ENCODE measurements at places on chromosomes 12 and 14.
A peak's percentile ranks its signal among the peaks of the same experiment; 100 is the strongest.

GRCh38 chr12:121085069-121085468, 46.0 kb upstream of the OASL start:
- no peak for DNase-seq

GRCh38 chr12:66623455-66623854, 55.4 kb downstream of the GRIP1 start:
- peak; percentile 40 for DNase-seq

GRCh38 chr12:51798501-51798900, 50.0 kb downstream of the FIGNL2 start:
- peak; percentile 40 for DNase-seq

DNA sequence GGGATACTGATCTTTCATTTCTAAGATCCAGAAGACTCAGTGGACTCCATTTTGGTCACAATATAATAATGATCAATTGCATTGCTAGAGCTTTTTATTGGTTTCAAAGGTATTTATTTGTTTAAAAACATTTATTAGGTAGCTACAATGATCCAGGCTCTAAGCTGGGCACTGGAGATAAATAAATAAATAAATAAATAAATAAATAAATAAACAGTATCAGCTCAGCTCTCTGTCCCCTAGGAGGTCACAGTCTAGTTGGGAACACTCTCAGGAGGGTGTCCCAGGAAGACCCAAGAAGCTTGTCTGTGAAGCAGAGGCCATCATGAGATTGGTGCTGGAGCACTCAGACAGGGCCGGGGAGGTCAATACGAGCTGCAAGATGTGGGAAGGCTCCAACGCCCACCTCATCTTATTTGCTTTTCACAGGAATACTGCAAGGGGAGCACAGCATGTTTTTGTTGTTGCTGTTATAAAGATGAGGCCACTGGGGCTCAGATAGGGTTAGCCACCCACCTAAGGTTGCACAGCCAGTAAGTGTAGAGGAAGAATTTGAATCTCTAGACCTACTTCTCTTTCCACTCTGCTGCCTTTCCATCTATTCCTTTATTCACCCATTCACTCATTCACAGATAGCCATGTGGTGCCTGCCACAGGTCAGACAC, 15.5 kb downstream of the ASB2 start:
- no peak for DNase-seq

GRCh38 chr12:116236148-116236731, 41.3 kb downstream of the MED13L start:
- DNase-seq = peak; percentile 27

GRCh38 chr14:76995279-76996035, 33.1 kb downstream of the IRF2BPL start:
- no peak for DNase-seq

DNA sequence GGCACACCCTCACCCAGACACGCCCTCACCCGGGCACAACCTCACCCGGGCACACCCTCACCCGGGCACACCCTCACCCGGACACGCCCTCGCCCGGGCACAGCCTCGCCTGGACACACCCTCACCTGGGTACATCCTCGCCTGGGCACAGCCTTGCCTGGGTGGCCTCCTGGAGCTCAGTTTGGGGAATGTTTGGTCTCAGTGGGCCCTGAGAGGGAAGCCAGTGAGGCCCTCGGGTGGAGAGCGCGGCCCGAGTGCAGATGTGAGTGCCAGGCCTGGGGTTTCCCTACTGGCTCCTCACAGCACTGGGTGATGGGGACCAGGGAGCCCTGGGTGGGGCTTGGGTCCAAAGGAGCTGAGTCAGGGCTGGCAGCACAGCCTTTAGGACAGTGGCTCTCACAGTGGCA, 23.8 kb downstream of the GALNT9 start:
- no peak for DNase-seq

GRCh38 chr12:92675092-92675865, 27.5 kb upstream of the PLEKHG7 start:
- DNase-seq = no peak

GRCh38 chr12:6295094-6295811, 15.2 kb upstream of the PLEKHG6 start:
- DNase-seq = no peak

DNA sequence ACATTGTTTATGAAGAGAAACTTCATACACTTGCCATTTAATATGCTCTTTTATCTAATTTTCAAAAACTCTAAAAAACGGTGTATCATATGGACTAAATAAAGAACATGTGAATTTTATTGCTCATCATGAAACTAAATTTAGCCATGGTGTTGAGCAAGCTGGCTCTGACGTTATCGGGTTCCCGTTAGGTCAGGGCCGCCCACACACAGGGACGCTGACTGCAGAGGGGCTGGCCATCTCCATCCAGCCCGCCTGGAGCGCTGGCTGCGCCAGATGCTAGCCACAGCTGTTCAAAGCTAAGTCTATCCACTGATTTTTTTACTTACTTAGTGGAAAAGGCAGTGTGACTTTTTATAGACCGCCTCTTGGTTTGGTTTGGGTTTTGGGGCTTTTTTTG, 36.5 kb upstream of the DYNC1H1 start:
- DNase-seq = peak; percentile 99

- peak; percentile 49 for DNase-seq
Observed at GRCh38 chr12:82955043-82955442, 268.3 kb downstream of the TMTC2 start.

DNA sequence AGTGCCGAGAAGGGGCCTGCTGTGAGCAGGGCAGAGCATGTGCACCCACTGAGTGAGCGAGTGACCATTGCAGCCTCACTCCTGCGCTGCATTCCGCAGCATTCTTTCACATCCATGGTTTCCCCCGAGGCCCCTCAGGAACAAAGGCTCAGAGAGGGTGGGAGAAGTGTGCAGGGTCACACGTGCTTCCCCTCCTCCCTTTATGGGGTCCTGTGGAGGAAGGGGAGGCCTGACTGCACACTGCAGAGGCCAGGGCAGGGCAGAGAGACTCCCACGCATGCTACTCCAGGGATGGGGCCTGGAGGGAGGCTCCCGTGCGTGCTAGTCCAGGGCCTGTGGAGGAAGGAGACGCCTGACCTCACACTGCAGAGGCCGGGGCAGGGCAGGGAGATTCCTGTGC, 63.2 kb downstream of the DIO3 start:
- DNase-seq = no peak

DNA sequence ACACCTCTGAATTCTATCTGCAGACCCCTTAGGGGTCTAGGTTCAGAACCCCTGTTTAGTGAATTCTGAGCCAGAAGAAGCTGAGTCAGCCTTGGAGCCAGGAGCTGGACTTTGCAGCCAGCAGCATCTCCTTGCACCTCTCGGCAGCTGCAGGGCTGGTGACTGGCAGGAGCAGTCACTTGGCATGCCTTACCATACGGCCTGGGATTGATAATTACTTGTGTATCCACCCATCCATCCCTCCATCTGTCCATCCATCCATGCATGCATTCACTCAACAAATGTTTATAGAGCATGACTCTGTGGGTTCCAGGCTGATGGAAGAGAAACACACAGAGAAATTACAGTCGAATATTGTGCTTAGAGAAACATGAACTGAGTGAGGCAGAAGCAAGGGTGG, 67.5 kb upstream of the PRIMA1 start:
- no peak for DNase-seq

GRCh38 chr12:105013892-105014291, 27.8 kb downstream of the NOPCHAP1 start:
- peak; percentile 52 for DNase-seq

- peak; percentile 59 for DNase-seq
Observed at GRCh38 chr12:108495054-108495453, 20.0 kb upstream of the FICD start.

GRCh38 chr12:14691560-14691959, 4.8 kb downstream of the GUCY2C start:
- DNase-seq = peak; percentile 96

DNA sequence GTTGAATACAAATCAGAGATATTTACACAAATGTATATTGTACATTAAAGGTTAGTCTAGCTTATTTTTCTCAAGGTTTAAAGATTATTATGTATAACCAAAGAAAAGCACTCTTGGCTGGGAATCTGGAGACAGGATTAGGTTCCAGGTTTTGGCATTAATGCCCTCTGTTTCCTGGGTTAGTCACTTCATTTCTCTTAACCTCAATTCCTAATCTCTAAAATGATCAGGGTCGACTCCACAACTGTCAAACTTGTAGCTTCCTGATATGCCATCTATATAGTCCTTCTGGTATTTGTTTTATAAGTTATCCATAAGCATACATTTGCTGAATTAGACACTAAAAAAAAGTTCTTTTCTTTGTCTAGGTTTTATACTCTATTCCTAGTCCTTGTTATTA, 2.6 kb downstream of the ITPR2 start:
- DNase-seq = no peak

GRCh38 chr14:81990312-81990761, 456.7 kb upstream of the SEL1L start:
- DNase-seq = peak; percentile 70

DNA sequence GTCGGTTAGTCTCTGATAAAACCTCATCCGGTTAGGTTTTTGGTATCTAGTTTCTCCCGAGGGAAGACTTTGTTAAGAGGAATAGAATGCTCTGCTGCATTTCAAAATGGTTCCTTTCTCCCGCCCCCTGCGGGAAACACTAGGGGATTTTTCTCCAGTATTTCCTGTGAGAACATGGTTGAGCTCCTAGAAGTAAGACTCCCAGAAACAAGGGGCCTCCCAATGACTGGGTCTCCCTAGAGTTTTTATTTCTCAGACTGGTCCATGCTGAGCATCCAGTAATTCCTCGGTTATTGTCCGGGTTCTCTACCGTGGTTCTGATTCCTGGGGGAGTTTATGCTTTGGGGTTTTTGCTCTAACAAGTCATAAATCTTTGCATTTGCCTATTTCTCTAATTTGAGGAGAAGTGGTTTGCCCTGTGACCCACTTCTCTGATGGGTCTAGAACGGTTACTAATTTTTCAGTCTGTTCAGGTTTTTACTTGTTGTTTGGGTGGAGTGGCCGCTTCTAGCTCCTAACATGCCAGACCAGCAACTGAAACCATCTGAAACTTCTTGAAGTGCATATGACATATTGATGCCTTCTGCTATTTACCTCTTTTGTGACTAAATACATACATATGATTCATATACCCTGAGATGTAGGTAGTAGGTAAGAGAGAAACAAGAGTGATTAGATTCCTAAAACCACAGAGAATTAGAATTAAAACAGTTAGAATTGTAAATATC, 25.1 kb downstream of the TESPA1 start:
- no peak for DNase-seq

Measured in inflammatory macrophage (primary cell).